ENCODE measurements at places on chromosomes 3 and 15. TPM values are rescaled to one million over a fixed set of nuclear protein-coding genes. Genes with fewer than 3 reads are reported as not detected.

The TGM4 gene
- 0.06 TPM for total RNA-seq

The PTX3 gene
- 5.6 TPM for total RNA-seq

- DNase-seq, result no peak
These were observed 234.8 kb downstream of the PTPRG start for GRCh38 chr3:61796088-61796680.

The U2SURP gene
- 108 TPM for total RNA-seq

DNA sequence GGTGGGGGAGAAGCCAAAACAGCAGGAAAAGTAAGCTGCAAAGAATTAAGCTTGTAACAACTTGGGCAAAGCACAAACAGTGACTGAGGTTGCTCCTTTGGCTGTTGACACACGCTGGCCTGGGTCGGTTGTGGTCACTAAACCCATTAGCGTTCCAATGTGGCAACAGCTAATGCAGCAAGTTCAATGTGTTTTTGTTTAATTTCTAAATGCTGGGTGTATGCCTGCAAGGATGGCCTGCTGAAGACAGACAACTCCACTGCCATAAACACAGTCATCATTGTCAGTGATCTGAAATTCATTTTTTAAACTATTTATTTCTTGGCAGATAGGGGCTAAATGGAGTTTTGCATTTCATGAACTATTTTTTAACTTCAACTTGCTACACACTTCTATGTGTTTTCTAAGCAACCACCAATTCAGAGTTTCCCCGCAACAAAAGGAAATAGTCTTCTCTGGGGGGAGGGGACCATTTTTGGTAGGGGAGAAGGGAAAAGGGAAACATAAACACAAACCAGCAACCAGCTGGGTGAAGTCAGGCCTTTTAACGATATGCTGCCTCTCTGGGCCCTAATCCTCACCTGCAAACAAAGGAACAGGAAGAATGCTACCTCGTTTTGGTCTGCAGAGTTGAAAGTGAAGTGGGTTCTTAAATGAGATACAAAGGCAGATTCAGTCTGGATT is 34.8 kb upstream of the WNT5A start:
- DNase-seq, result no peak

The ECE2 gene
- total RNA-seq, result 12.5 TPM

The CYP8B1 gene
- total RNA-seq, result not detected

The PHLDB2 gene
- 130 TPM for total RNA-seq

The ADGRG7 gene
- not detected for total RNA-seq

The PDCD7 gene
- 12.7 TPM for total RNA-seq

DNA sequence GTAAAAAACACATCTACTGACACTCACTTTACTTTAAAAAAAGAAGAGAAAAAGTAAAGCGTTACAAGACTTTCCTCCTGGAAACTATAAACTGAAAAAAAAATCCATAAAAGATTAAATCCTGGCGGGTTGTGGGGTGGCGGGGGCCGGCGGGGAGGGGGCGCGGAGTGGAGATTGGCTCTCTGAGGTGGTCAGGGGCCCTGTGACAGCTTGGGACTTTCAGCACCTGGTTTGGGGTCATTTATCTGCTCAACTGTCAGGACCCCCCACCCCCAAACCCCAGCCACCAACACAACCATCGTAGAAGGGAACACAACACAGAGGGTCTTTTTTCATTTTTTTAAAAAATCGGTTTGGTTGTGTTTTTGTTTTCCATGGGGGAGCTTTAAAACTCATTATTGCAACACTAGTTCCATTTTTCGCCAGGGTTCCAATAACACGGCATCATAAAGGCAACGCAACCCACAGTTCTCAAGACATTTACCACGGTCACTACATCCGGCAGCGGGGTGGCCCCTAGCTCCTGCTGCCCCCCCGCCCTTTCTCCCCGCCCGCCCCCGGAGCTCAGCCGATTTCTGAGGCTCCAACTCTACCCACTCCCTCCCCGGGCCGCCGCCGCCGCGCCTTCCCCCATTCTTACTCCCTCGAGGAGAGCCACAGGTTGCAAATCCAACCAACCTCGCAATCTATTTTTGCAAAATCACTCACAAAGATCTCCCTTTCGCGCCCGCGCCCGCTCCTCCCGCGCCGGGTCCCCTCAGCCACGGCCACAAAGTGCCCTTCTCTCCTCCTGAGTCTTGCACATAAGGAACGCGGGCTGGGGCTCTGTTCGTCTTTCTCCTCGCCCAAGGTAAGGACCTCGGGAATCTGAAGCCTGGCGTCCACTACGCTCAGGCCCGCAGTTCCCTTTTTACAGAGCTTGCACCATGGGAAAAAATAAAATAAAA is 1.8 kb downstream of the BCL6 start:
- no peak for DNase-seq

DNA sequence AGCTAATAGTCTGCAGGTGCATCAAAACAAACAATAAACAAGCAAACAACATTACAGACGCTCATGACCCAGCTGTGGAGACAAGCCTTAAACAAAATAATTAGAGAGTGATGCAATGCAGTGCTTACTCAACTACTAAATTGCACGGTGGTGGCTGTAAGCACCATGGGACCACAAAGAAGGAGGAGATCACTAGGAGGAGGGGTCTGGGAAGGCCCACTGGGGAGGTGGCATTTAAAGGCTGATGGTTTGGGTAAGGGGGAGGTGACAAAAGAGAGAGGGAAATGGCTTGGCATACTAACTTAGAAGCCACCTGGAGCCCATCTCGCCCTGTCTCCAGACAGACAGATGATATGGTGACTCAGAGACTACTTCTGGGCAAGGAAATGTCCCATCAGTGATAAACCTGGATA is 516.7 kb downstream of the FOXP1 start:
- no peak for DNase-seq

DNA sequence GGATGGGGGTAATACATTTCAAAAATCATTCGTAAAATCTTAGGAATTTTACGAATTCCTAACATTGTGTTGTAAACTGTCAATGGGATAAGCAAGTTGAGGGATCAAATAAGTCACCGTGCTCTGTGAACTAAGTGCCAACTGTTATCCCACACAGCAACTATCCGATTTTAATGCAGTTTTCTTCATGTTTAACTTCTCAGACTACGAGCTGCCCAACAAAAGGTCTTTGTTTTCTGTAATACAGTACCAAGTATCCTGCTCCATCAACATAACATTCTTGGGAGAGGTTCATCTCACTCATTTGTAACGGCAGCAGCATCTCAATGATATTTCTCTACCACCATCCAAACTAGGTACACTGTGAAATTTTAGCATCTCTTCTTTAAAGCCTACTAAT is 654.1 kb upstream of the LMCD1 start:
- DNase-seq, result no peak

DNA sequence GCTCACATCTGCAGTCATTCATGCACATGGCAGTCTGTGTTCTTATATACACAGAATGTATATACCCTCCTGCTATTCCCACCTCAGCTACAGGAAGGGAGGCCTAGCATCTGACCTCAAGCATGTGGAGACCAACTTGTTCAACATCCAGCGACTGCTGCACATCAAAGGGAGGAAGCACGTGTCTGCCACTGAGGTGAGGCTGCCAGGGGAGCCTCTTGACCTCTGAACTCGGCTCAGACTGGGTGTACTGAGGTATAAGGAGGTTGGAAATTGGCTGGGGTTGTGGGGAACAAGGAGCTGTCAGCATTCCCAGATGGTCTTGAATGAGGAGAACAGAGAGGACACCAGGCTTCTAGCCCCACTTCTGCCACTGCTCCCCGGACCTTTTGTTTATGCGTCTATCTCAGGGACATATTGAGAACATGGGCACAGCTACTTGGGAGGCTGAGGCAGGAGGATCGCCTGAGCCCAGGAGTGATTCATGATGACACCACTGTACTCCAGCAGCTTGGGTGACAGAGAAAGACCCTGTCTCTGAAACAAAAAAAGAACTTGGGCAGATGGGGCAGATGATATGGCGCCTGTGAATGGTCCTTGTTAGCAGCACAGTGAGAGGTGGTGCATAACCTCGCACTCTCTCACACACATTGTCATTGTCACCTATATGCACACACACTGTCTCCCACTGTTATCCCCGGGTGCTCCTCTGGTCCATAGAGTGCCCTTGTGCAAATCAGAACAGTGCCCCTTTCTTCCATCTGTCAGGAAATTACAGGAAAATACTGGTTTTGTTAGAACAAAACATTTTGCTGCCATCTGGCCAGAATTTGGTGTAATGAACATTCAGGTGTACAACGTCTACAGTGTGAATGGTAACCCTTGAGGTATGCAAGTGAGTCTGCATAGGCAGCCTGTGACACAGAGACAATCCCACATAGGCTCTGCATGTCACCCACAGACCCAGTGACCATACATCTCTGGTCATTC is 5.4 kb downstream of the VILL start:
- DNase-seq, result peak; percentile 23

DNA sequence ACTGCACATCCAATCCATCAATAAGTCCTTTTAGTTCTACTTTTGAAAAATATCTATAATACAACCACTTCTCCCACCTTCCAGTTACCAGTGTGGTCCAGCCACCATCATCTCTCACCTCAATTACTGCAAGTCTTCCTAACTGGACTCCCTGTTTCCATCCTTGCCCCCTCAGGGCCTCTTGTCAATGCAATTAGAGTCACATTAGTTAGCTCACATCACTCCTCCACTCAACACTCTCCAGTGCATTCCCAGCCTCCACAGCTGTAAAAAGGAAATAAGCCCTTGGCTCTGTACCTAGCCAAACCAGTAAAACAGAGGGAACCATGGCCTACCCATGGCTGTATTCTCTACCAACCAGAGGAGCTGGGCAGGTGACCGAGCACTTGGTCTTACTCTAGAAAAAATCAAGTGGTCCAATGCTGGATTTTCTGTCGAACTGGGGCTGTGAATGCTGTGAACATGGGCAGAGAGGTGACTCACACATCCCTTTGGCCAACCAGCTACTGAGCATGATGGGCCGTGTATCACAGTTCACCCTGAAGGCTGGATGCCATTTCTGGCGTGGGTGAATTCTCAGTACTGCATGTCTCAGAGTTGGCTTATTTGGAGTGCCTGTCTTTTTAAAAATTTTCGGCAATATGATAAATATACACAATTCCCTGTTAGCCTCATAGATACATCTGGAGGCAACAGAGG is 62.5 kb upstream of the C15orf61 start:
- DNase-seq, result no peak

The CFAP91 gene
- 8.8 TPM for total RNA-seq

DNA sequence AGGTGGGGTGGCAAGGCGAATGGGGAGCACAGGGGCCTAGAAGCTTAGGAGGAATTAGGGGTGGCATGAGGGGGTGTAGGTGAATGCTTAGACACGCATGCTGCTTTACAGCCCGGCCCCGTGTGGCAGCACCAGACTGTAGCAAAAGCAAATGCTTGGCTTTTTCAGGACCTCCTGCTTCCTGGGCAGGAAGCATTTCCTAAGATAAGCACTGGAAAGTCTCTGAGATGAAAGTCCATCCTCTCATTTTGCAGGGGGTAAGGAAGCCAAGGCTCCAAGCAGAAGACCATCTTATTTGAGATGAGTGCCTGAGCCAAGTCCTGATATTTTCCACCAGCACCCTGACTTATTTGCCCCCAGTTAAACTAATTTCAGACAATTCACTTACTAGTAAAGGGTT is 12.9 kb downstream of the SSUH2 start:
- DNase-seq, result no peak

GRCh38 chr15:63576441-63576840 is 20.7 kb upstream of the FBXL22 start:
- DNase-seq, result no peak

The BRPF1 gene
- 10.4 TPM for total RNA-seq

The SLC12A1 gene
- total RNA-seq, result 1.9 TPM

DNA sequence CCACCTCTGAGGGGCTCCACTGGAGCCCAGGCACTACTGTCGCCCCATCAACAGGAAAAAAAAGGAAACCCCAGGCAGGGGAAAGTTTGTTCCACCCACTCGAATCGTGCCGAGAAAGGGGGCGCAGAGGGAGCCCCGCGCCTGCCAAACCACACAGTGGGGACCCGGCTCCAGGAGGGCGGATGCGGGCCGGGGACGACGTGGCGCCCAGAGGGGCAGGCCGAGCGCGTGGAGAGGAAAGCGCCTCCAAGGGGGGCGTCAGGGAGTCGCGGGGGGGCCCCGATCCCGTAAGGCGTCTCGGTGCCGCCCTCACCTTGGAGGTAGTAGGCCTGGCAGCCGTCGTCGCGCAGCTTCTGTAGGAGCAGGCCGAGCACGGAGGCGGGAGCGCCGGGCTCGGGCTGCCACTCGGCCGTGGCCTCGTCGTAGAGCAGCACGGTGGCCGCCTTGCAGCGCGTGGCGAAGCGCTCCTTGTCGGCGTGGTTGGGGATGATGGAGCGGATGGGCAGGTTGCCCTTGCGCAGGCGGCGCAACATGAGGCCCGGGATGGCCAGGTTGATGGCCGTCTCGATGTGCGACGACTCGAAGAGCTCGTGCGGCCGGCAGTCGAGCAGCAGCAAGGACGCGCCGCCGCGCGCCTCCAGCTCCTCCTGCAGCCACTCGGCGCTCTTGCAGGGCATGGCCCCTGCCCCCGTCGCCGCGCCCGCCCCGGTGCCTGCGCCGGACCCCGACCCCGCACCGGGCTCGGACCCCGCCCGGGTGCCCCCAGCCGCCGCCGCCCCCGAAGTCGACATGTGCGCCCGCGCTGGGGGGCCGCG is 627 bp downstream of the DUSP7 start:
- DNase-seq, result no peak

The ACKR4 gene
- total RNA-seq, result 1.8 TPM

DNA sequence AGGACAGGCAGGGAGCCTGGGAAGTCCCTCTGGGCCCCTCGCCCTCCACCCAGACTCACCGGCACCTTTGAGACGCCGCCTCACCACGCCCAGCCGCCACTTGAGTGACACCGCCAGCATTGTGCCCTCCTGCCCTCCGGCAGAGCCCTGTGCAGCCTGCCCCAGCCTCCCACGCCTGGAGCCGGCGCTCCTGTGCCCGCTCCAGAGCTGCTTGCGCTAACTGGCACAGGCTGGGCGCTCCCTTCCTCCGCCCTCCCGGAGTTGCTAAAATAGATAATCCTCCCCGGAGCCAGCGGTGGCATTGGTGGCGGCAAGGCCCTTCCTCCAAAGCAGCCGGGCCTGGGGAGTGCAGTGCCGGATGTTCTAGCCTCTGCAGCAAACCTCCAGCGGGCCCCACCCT is 15.7 kb upstream of the GRIP2 start:
- DNase-seq, result no peak

GRCh38 chr3:34212656-34213055 is 414.2 kb downstream of the PDCD6IP start:
- peak; percentile 48 for DNase-seq
